ENCODE measurements at places on chromosomes 13 and 19.

GRCh38 chr13:93290503-93290902 lies 63.9 kb downstream of the GPC6 start:
- no peak for DNase-seq

- DNase-seq, result no peak
These were observed 119.7 kb upstream of the SPATA13 start for GRCh38 chr13:24040835-24041234.

- no peak for DNase-seq
These were observed 140.9 kb downstream of the ABCC4 start for GRCh38 chr13:95160112-95160906.

DNA sequence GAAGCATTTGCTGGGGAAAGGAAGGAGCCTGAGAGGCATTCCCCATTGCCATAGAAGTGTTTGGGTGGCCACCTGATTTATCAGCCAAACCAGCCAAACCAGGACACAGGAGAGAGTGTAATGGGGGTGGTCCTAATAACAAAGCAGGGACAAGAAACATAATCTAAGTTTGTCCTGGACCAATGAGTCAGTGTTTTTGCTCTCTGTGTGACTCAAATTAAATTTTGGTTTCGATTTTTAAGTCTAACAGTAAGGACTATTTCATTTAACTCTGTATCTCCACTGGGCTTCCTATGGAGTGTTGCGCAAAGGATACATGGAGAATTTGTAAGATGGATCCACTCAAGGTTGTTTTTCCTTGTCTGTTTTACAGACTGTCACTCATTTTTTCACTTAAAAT lies 19.5 kb upstream of the TRPC4 start:
- DNase-seq, result no peak

DNA sequence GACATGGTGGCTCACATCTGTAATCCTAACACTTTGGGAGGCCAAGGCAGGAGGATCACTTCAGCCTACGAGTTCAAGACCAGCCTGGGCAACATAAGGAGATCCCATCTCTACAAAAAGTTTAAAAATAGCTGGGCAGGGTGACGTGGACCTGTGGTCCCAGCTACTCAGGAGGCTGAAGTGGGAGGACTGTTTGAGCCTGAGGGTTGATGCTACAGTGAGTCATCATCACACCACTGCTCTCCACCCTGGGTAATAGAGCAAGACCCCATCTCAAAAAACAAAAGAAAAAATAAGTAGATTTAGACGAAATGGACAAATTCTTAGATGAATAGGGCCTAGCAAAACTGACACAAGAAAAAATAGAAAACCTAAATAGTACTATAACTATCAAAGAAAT lies 10.4 kb upstream of the GNG8 start:
- DNase-seq, result no peak

DNA sequence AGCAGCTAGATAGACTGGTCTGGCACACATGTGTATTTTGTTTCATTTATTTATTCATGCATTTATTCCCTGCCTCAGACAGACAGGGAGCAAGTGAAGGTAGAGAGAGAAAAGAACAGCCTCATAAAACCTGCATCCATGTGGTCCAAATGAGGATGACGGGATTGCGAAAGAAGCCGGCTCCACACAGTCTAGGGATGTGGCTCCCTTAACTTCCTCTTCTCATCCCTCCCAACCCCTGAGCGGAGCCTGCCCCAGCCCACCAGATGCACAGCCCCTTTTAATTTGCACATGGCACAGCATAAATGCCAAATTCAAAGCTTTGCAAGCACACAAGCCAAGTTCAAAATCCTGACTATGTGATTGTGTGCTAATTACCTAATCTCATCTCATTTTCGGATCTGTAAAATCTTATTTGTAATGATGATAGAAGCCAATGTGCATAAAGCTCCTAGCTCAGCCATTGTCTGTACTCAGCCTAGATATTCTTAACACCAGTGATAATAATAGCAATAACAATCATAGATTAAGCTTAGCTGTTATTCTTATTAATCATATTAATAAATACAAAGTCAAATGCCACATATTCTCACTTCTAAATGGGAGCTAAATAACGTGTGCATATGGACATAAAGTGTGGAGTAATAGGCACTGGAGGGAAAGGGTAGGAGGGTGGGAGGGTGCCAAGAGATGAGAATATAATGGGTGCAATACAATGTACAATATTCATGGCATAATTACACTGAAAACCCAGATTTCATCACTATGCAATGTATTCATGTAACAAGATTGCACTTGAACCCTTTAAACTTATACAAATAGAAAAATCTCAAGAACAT lies 156.3 kb downstream of the DCT start:
- DNase-seq, result no peak

DNA sequence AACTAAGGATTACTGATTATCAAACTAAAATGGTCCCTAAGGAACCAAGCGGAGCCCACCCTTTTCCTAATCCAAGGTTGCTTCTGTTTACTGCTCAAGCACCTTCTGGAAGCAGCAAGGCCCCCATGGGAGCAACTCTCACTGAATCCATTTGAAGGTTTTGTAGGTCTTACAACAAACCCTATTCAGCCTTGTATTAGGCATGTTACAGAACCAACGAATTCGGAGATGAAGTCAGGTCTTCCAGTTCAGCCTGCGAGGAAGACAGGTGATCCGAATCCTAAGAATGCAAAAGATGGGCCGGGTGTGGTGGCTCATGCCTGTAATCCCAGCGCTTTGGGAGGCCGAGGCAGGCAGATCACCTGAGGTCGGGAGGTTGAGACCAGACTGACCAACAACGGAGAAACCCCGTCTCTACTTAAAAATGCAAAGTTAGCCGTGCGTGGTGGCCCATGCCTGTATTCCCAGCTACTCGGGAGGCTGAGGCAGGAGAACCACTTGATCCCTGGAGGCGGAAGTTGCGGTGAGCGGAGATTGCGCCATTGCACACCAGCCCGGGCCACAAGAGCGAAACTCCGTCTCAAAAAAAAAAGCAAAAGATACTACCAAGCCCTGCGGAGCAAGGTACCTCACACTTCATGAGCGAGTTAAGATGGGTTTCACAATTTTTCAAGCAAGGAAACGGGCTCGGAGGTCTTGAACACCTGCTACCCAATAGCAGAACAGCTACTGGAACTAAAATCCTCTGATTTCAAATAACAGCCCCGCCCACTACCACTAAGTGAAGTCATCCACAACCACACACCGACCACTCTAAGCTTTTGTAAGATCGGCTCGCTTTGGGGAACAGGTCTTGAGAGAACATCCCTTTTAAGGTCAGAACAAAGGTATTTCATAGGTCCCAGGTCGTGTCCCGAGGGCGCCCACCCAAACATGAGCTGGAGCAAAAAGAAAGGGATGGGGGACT lies 609 bp downstream of the ZAR1L start:
- DNase-seq, result no peak

All from fibroblast of the conjunctiva (primary cell).